ENCODE measurements at places on chromosomes 3 and 15.

DNA sequence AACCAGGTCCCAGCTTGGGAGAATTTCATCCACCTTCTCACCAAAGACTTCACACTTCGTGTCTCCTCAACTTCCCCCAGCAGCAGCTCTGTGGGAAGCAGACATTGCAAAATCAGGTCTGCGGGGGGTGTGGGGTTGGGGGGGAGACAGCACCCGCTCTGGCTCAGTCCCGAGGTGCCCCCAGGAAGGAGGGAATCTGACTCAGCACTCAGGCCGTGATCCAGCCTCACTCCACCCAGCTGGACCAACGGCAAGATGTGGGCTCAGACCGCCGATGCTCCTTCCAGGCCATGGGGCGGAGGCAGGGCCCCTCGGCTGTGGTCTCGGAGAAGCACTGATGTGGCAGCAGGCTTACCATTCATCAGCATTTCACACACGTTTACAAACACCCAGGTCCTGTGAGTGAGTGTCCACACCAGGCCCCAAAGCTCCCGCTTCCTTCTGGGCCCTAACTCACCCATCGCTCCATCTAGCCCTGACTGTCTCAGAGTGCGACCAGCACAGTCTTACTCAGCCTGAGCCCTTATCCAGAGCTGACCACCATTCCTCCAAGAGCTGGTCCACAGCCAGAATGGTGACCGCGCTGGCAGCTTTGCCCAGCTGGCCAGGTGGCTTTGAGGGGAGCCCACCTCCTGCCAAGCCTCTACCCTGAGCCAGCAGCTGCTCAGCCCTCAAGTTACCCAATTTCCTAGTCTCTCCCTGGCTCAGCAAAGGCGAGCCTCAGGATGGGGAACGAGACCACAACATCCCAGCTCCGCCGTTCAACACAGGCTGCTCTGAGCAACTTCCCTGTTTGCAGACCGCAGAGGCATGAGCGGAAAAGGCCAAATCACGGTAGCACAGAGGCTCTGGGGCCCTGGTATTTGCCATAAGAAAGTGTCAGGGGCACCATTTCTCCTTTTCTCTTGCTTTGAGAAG, 3.3 kb downstream of the STAB1 start:
- DNase-seq, result no peak

DNA sequence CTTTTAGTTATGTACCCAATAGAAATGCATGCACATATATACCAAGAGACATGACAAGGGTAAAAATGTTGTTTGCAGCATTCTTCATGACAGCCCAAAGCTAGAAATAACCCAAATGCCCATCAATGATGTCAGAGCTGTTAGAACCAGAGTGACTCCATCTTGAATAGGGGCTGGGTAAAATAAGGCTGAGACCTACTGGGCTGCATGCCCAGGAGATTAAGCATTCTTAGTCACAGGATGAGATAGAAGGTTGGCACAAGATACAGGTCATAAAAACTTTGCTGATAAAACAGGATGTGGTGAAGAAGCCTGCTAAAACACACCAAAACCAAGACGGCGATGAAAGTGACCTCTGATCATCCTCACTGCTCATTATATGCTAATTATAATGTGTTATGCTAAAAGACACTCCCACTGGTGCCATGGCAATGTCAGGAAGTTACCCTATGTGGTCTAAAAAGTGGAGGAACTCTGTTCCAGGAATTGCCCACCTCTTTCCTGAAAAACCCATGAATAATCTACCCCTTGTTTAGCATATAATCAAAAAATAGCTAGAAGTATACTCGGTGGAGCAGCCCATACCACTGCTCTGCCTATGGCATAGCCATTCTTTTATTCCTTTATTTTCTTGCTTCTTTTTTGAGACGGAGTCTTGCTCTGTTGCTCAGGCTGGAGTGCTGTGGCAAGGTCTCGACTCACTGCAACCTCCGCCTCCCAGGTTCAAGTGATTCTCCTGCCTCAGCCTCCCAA, 32.9 kb downstream of the ZBTB11 start:
- no peak for DNase-seq

DNA sequence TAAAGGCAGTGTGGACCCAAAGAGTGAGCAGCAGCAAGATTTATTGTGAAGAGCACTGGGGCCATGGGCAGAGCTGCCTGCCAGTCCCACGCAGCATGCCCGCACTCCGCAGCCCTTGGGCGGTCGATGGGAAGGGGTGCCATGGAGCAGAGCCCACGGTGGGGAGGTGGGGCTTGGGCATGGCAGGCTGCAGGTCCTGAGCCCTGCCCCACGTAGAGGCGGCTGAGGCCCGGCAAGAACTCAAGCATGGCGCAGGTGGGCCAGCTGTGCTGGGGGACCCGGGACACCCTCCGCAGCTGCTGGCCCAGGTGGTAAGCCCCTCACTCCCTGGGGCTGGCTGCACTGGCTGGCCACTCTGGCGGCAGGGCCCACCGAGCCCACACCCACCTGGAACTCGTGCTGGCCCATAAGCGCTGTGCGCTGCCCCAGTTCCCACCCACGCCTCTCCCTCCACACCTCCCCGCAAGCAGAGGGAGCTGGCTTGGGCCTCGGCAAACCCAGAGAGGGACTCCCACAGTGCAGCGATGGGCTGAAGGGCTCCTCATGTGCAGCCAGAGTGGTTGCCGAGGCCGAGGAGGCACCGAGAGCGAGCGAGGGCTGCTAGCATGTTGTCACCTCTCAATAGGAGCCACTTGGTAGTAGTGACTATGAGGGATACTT, 1218.8 kb upstream of the EPHA6 start:
- no peak for DNase-seq

DNA sequence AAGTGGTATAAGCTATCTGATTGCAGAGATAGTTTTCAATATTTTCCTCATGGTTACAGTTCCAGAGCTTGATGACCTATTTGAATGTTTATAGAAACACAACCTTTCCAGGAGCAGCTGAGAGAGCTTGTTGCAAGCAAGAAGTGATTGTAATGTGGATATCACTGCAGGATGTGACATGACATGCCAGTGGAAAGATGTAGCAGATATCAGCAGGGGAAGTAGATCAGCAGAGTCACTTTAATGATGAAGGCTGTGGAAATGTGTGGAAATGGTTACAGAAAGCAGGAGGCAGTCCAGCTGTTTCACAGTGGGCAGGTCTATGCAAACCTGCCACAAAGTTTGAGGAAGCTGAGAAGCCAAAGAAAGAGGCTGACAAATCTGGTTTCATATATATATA, 21.0 kb downstream of the TMEM158 start:
- no peak for DNase-seq

DNA sequence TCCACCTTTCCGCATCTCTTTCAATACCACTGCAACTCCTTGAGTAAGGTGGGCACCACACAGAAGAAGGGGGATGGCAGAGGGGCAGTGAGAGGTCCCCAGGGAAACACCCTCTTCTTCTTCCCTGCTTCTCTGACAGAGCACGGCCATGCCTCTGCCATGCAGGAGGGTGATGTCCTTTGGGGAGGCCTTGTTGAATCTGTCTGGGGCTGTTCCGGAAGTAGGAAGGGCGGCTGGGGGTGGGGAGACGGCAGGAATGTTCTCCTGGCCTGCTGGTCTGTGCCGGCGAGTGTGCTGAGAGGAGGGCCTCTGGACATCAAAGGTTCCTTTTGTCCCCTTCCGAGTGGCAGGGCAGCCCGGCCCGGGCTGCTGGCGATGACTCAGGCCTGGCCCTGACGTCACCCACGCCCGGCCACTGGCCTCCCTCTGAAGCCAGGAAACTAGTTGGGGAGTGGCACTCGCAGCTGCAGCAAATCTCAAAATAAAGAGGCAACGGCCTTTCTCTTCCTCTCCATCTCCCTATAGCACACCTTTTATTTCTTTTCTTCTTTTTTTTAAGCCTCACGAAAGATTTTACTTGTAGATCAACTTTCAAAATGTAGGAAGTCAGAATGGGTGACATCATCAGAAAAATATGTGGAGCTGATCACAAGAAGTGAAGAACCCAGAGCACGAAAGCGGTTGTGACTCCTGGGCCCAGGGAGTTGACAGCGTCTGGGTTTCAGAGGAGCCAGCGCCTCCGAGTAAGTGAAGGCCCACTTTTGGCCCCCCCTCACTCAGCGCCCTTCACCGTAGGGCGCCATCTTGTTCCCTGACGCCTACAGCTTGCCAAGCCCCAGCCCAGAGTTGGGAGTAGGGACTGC, at the start of gene ZBTB38:
ZBTB38 (plus strand) TSS at position 443 of the 863 bp plus-strand sequence. CDS start 73,885 bp downstream, outside the sequence.
- peak; percentile 98 for DNase-seq

DNA sequence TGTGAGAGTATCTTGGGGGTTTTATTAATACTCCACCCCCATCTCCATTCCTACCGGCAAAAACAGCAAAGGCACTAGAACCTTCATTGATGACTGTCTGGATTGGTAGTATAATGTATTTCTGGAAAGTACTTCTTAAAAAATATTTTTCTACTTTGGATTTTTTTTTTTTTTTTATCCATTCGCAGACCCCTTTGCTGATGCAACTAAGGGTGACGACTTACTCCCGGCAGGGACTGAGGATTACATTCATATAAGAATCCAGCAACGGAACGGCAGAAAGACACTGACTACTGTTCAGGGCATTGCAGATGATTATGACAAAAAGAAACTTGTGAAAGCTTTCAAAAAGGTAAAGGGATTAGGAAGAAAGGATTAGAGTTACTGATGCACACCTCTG, 1.2 kb downstream of the EIF1B start:
- no peak for DNase-seq

GRCh38 chr3:45093176-45093575, 53.0 kb downstream of the CDCP1 start:
- no peak for DNase-seq

DNA sequence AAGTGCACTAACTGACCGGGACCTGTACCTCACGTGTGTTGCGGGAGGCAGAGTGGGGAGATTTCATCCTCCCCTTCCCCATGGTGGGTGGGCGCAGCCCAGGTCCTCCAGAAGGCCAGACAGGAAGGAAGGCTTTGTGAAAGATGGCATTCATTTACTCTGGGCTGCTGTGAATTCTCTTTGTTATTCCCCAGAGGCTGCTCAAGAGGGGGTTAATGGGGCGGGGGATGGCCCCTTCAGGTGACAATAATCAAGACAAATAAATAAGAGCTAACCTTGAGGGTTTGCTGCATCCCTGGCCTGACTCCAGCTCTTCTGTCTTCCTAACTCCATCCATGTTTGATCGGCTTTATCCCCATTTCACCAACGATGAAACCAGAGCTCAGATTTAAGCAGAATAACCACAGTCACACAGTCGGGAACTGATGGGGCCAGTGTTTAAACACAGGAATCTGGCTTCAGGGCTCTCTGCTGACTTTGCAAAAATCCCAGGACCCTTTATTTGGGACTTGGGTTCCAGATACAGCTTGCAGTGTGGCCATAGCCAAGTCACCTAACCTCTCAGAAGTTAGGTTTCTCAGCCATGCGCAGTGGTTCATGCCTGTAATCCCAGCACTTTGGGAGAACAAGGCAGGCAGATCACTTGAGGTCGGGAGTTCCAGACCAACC, 16.5 kb downstream of the PIF1 start:
- no peak for DNase-seq

DNA sequence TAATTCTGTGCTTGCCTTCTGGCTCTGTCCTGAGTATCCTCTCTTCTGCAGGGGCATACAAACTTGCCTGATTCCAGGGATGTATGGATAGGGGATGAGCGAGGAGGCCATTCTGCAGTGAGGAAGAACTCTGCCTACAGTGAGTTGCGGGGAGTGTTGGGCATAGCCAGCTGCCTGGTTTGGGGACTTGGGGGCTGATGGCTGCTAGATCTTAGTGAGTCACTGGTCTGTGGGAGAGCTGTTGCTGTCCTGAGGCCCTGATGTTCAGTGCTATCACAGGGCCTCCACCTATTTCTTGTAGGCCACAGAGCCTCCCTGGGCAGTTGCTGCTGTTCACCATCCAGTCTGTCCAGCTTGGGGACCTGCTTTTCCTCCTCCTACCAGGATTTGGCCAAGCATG, 20.3 kb downstream of the CDAN1 start:
- DNase-seq, result no peak

- no peak for DNase-seq
Observed at GRCh38 chr3:32960404-32961170, 9.1 kb downstream of the CCR4 start.

DNA sequence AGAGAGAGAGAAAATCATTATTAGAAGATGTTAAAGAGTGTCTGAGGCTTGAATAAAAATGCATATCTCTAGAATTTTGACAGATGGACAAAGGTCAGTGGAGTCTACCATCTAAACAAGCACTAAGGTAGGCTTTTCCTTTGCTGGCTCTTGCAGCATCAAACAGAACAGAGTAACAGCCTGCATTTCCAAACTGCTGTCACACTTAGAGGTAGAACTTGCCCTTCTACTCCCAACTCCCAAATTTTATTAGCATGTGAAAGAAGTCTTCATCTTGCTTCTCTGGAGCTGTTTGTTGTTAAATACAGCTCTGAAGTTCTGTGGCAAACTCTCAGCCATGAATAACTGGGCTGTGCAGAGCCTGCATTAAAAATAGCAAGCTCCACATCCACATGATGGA, 4.1 kb upstream of the MB21D2 start:
- no peak for DNase-seq

GRCh38 chr3:128112357-128112968, 11.1 kb downstream of the RUVBL1 start:
- DNase-seq, result peak; percentile 63

DNA sequence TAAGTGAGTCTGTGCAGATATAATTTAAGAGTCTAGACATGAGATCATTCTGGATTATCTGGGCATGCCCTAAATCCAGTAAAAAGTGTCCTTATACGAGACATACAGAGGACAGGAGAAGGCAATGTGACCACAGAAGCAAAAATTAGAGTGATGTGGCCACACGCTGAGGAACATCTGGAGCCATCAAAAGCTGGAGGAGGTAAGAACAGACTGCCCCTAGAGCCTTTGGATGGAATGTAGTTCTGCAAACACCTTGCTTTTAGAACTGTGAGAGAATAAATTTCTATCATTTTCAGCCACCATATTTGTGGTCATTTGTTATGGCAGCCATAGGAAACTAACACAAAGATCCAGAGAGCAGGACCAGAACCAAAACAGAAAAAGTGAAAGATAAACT, 41.0 kb downstream of the CD200 start:
- no peak for DNase-seq

DNA sequence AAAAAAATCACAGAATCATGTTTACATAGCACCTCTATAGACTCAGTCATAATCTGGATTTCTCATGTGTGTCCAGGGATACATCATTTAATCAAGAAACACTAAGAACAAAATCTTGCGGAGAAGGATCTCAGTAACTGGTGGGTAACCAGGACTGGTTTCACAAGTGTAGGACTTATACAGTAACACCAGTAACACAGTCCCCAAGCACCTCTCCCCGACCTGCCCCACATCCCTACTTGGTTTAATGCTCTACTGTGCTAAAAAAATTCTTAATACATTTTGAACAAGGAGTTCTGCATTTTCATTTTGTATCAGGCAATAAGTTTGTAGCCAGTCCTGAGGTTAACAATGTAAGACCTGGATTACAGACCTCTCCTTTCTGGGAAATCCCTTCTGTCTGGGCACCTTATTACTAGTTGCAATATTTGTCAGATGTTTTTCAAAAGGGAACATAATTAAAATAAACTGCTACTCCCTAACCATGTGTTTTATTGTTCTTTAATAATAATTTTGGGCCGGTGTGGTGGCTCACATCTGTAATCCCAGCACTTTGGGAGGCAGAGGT, 57.6 kb upstream of the BBX start:
- DNase-seq, result no peak

DNA sequence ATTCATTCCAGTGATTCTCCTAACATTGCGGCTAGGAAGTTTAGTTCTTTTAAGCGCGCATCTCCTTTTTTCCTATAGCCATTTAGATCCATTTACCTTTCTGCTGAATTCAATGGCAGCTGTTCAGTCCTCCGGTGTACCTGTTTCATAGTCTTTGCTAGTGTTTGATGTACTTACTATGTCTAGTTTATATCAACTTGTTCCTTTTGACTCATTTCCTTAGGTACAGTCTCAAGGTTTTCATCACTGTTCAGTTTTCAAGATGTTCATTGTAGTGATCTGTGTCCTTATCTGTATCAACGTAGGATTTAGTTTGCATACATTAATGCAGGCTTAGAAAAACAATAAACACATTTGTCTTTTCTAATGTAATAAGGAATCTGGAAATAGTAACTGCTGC, 59.0 kb upstream of the MBNL1 start:
- DNase-seq, result no peak

All from COLO829 (cell line).